ENCODE measurements at places on chromosomes 12 and 14. TPM values are rescaled to one million over a fixed set of nuclear protein-coding genes. Genes with fewer than 3 reads are reported as not detected.
A peak's percentile ranks its signal among the peaks of the same experiment; 100 is the strongest.

Gene GNB3
- 7.1 TPM for total RNA-seq

Gene VPS33A
- 16.5 TPM for total RNA-seq

Gene CMTM5
- total RNA-seq = 75.3 TPM

Gene RAD9B
- 2.9 TPM for total RNA-seq

Gene RD3L
- not detected for total RNA-seq

Gene COX8C
- not detected for total RNA-seq

DNA sequence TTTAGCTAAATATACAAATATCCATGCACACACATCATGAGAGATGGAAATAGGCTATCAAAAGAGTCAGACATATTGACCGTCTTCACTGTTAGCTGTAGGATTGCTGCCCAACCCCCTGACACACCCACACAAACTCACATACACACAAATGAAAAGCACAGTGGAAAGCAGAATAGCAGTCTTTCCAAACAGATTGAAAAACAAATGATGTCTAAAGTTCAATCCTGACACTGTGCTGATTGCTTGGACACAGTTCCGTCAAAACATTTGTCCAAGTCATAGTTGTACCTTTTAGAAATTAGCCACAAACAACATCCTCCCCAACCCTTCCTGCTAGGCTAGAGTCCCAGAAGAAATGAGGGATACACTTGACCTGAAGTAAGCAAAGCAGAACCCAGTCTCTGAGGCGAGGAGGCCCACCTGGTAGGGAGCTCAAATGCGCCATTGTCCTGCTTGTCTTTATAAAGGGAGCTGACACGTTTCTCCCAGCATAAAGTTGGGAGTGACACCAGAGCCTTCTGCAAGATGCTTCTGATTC is at the start of gene PRH2:
PRH2 (plus strand) TSS at position 491 of the 541 bp plus-strand sequence; CDS start at position 529, 38 bp downstream.
- no peak for DNase-seq

GRCh38 chr14:53663709-53664108 is 292.9 kb downstream of the BMP4 start:
- no peak for DNase-seq

- peak; percentile 95 for DNase-seq
Measured at GRCh38 chr12:569803-570434, 93.3 kb downstream of the NINJ2 start.

- no peak for DNase-seq
Measured at GRCh38 chr12:45909041-45909713, 81.2 kb downstream of the SCAF11 start.

- no peak for DNase-seq
Measured at GRCh38 chr12:4056910-4057845, 184.0 kb upstream of the PARP11 start.

DNA sequence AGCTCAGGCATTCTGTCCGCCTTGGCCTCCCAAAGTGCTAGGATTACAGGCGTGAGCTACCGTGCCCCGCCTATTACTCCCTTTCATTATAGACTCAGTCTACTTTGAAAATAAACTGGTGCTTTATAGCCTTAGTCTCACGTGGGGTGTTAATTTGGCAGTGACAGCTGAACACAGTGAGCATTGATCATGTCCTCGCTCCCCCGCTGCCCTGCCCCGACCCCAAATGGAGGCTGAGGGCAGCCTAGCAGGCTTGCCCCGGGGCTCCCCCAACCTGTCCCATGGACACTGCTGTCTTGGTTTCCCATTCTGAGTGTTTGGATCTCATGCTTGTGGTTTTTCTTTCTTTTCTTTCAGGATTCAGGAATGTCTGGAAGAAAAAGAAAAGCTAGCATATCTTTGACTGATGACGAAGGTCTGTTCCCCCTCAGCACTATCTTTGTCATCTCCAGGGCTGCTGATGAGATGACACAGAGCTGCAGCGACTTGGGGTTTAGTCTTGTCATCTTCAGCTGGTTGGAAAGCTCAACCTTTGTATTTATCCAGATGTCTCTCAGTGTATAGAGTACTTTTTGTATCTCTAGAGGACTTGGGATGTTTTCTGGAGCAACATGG is 42.2 kb downstream of the EP400 start:
- DNase-seq = no peak

GRCh38 chr12:125871811-125872594 is 806.8 kb downstream of the AACS start:
- no peak for DNase-seq

DNA sequence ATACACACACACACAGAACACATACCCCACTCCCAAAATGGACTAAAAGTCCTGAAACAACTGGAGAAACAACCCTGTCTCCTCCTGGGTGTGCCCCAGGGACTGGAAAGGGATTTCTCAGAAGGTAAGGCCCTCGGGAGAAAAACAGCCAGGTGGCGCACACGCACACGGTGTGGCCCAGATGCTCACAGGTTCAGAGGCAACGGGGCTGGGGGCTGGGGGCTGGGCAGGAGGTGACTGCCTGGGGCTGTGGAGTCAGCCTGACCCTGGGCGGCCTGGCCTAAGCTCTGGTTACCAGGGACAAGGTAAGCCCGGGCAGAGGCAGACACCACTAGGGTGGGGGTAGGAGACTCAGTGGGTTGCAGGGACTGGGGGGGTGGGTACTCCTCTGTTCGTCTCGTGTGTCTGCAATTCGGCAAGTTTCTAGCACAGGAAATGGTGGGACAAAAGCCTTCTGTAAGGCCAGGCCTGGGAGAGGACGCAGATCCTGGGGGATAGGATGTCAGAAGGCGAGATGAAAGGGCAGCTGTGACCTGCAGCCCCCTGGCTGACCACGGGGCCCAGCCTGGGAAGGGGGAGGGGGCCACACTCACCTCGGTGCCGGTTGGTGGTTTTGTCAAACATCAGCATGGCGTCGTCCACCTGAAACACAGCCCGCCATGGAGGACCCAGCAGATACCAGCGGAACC is 10.4 kb downstream of the MSI1 start:
- DNase-seq = no peak

- no peak for DNase-seq
Measured at GRCh38 chr12:4943067-4943937, 33.6 kb downstream of the KCNA1 start.

DNA sequence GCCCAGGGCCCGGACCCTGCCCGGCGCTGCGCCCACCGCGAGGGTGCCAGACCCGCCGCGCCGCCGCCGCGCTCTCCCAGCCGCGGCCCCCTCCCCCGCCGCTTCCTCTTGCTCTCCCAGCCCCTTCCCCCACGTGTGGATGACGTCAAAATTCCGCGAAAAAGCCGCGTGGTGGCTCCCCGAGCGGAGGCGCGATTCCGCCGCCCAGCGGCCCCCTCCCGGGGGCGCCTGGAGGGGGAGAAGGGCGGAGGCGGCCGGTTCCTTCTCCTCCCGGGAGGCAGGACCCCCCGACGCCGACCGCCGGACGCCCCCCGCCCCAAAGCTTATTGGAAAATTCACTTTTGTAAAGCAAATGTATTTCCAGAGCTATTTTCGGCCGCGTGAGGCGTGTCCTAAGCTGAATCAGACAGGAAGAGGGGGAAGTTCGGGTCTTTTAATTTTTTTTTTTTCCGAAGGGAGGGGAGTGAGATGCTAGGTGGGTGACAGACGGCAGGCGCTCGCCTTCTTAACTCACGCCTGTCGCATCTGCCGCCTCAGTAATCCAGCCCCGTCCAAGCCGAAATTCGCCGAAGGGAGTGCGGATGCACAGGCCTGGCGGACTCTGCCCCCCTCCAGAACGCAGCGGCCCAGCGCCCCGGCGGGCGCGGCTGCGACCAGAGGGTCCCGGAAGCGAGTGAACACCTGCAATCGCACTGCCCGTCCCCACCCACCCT is 4.1 kb upstream of the CCND2 start:
- peak; percentile 95 for DNase-seq

DNA sequence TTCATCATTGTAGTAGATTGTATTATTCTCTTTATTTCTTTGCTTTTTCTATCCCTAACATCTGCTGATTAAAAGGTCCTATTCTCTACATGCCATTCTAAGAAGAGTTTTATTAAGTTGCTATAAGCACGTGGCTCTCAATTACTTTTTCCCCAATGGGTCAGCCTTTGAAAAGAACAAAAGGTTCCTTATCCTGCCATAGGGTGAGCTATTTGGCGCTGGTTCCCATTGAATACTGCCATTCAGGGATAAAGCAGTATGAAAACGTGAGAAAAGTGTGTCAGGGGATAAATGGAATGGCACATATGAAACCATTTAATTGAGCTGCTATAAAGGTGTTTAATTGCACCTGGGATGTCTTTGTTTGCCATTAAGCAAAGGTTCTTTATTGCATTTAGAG is 80.9 kb downstream of the SYNE2 start:
- DNase-seq = no peak

DNA sequence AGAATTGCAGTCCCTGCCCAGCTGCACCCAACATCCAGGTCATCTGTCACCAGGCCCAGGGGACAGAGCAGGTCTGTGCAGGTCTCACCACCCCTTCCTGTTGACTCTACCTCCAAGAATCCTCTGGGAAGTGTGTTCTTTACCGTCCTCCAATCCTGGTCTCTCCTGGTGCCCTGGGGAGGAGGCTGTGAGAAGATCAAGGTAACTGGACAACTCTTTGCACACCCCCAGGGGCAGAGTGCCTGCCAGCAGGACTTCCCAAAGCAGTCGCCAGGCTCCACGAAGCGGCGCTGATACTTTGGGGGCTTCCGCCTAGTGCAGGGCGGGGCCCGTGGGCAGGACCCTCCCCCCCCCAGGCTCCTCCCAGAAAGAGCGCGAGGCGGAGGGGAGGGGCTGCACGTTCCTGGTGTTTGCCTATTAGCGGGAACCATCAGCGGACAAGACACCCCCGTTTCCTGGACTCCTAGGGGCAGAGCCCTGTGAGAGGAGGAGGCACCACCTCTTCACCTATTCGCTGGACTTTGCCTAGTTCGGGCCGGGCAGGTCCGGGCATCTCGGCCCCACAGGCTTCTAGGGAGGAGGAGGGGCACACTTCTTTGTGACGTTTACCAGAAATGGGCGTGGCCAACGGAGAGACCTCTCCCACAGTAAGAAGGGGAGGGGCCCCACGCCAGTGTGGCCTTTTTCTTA is 918.0 kb downstream of the AACS start:
- peak; percentile 76 for DNase-seq

DNA sequence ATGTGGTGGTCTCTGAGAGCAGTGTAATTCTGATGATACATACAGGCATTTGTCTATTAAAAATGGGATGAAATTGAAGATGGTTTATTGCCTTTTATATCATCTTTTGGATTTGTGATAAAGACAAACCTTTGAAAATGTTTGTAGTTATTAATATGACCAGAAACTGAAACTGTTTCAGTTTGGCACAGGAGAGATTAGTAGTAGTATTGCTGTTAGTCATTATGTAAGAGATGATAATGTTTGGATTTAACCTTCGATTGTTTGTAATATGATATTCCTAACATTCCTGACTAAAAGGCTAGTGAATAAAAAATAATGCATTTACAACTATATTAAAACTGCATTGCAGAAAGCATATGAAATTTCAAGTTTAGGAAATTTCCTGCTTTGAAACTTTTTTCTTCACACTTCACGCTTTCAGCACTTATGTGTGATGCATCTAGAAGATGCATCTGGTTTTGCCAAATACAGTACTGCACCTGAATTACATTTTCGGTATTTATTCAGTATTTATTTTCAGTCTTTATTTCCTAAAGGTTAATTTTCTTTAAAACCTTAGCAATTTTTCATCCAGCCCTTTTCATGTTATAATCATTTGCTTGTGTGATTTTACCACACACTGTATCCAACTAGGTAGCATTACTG is 25.5 kb downstream of the ADIPOR2 start:
- DNase-seq = no peak

- no peak for DNase-seq
Measured at GRCh38 chr12:115998119-115998633, 279.3 kb downstream of the MED13L start.

- DNase-seq = peak; percentile 75
Measured at GRCh38 chr14:69879175-69880043, at the start of gene SMOC1. Gene SMOC1, plus strand, starts transcription at chr14:69879416. Its CDS starts 263 bp downstream, at chr14:69879679.

- no peak for DNase-seq
Measured at GRCh38 chr12:68349921-68350606, 17.9 kb upstream of the MDM1 start.

DNA sequence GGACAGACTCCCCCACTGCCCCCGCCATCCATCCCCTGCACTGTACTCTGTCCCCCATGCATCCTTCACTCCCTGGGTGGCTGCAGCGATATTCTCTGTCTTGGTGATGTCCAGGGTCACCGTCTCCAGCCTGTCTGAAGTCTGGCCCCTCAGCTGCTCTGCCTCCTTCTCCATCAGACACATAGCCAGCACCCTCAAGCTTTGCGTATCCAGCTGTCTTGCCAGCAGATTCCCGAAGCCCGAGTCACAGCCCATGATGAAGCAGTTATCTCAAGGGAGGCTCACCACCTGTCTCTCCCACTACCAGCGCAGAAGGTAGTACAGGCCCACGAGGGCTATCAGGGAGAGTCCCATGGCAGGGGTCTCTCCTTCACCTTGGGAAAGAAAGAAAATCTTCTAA is 77.8 kb downstream of the HSD17B6 start:
- no peak for DNase-seq

DNA sequence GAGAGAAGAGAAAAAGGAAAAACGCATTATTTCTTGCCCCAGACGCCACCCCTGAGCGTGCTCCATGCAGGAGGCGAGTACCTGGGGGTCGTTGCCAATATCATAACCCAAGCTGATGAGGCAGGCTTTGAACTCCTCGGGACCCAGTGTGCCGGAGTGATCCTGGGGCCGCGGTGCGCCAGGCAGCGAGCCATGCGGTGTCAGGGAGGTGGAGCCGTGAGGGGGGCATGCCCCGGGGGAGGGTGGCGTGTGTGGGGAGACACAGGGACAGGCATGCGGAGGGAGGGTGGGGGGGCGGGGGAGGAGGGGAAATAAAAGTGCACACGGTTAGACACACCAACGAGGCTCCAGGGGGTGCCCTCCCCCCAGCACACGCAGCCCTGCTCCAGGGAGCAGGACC is 86.0 kb upstream of the ZFP36L1 start:
- DNase-seq = no peak

DNA sequence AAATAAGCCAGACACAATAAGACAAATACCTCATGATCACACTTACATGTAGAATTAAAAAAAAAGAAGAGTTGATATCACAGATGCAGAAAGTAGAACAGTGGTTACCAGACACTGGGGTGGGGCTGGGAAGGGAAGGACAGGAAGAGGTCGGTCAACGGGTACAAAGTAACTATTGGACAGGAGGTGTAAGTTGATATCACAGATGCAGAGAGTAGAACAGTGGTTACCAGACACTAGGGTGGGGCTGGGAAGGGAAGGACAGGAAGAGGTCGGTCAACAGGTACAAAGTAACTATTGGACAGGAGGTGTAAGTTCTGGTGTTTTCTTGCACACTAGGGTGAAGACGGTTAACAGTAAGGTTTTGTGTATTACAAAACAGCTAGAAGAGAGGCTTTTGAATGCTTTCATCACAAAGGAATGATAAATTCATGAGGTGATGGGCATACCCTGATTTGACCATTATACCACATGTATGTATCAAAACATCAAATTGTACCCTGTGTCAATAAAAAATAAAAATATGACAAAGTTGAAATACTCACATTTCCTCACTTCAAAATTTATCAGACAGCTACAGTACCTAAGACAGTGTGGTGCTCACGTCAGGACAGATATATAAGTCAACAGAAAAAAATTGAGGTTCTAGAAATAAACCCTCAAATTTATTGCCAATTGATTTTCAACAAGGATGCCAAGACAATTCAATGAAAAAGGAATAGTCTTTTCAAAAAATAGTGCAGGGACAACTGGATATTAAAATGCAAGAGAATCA is 32.8 kb downstream of the GALC start:
- no peak for DNase-seq

- no peak for DNase-seq
Measured at GRCh38 chr12:43858096-43858495, 22.2 kb downstream of the TMEM117 start.

All from sciatic nerve (tissue), 2 donors.